ENCODE measurements at places on chromosomes 4 and X.

GRCh38 chr4:2261853-2262144 is at the start of gene MXD4:
Gene MXD4 (minus strand): TSS chr4:2262109. CDS start chr4:2261980, 129 bp downstream.
- no peak for DNase-seq

GRCh38 chrX:40041915-40042314 is 55.8 kb downstream of the BCOR start:
- no peak for DNase-seq

- DNase-seq = no peak
Observed at GRCh38 chr4:165210566-165210965, 3.2 kb downstream of the KLHL2 start.

DNA sequence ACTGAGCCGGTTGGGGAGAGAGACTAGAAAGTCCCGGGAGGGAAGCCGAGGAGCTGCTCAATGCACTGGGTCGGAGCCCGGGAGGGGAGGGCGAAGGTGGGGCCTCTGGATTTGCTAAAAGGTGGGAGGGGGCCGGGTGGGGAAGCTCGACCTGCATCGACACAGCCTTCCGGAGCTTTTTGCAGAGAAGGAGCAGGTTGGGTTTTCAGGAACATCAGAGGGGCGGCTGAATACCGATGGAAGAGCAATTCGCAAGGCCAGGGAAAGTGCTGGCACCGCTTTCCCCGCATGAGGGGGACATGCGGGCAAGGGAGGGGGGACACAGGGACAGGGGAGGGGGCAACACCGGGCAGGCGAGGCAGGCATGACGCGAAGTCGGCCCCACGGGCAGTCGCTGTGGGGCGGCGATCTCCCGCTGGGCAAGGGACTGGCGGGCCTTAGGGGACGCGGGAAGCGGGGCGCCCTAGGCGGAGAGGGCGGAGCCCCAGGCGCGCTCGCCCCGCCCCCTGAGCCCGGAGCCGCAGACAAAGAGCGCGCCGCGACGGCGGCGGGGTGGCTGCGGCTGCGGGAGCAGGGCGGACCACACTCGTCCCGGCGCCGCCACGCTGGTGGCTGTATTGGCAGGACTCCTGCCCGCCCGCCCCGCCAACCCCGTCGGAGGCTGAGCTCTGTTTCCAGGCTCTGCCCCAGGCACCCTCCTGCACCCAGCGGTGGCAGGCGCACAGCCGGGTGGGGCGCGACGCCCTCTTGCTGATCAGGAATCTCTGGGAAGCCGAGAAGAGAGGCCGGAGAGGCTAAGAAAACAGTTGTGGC is 11.6 kb downstream of the PDZD4 start:
- DNase-seq = no peak

GRCh38 chr4:145533001-145533400 is 51.3 kb downstream of the SMAD1 start:
- no peak for DNase-seq

DNA sequence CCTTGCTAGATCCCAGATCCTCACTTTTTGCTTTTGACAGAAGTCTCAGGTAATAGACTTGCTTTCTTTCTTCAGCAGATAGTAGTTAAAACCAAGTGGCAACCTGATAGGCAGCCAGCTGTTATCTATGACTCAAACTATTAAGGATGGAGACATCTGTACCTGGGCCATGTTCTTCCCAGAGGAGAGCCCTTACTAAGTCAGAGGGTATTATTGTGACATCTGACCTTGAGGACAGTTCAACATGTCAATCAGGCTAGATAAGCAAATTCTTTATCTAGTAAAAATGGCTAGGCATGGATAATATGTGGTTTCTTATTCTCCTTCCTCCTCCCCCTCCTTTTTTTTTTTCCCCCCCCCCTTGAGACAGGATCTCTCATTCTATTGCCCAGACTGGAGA is 39.2 kb downstream of the TRIM2 start:
- no peak for DNase-seq

- no peak for DNase-seq
Observed at GRCh38 chr4:188091-188490, 63.8 kb downstream of the ZNF718 start.

DNA sequence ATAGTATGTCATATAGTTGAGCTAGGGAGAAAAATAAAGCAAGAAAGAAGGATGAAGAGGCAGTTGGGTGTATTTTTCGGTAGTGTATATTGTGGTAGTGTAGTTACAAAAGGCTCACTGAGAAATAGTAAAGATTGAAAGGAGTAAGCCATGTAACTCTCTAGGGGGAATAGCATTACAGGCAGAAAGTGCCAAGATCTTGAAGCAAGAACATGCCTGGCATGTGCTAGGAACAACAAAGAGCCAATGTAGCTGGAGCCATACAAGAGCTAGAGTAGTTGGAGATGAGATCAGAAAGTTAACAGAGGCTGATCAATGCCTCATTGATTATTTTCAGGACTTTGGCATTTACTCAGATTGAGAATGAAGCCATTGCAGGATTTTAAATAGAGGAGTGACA is 3.0 kb downstream of the ABCE1 start:
- DNase-seq = no peak

GRCh38 chrX:38817004-38817703 is 15.9 kb downstream of the MID1IP1 start:
- no peak for DNase-seq

GRCh38 chrX:150899191-150899757 is 806 bp upstream of the CD99L2 start:
- no peak for DNase-seq

- DNase-seq = no peak
Observed at GRCh38 chr4:72352711-72353110, 216.3 kb downstream of the ADAMTS3 start.

DNA sequence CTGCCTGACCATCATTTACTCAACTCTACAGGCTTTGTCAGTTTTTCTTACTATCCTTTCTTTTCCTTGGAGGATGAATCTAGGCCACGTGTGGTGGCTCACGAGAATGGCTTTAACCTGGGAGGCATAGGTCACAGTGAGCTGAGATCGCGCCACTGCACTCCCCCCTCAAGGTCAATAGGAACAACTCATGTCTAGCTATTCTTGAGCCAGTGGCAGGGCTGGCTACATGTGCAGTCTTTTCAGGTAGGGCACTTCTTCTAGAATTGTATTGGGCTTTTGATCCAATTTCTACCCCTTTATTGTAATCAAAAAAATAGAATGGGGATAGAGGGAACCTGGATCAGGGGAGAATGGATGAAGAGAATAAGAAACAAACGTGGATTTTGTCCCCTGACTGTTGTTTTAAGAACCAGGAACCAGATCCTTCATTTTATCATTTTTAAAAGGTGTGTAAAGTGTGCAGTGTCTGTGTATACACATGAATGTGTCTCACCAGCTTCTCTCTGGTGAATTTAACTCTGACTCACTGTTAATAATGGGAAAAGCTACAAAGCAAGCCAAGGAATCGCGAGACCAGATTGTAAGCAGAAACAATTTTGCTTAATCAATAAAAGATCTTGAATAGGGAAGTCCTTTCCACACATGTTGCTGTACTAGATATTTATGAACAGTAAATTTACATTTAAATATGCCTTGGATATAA is 283.9 kb upstream of the GPC4 start:
- DNase-seq = no peak

- no peak for DNase-seq
Observed at GRCh38 chr4:33302321-33302720, 2582.2 kb downstream of the PCDH7 start.

DNA sequence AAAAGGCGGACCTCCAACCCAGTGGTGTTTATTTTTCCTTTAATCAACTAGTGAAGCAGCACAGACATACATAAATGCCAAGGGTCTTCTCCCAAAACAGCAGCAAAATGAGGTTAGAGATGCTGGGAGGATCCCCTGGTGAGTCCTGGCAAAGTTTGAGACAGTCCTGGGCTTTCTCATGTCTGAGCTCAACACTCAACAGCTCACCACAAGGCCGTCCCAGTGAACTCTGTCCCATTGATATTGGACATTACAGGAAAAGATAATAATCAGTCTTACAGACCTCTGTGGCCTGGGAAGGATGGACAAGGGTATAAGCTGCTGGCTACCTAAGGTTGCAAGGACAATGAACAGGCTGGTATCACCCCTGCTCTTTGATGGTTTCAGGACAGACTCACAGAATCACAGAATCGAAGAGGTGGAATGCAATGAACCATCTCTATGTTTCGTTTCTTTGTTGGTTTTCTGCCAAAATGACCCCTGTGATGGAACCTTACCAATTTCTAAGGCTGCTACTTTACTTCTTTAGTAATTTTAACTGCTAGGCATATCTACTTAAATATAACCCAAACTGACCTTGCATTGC is 551.8 kb downstream of the RAB28 start:
- no peak for DNase-seq

GRCh38 chr4:105455998-105456397 is 17.9 kb downstream of the PPA2 start:
- DNase-seq = no peak

Measured in AG09309 (cell line).